Nucleus accumbens (tissue), 56 donors: ENCODE measurements at places on chromosomes 2 and 18.

- no peak for DNase-seq
These were observed 201.7 kb upstream of the HNRNPA3 start for GRCh38 chr2:177010861-177011260.

- no peak for DNase-seq
These were observed 205.5 kb downstream of the FBXO15 start for GRCh38 chr18:73942081-73942625.

DNA sequence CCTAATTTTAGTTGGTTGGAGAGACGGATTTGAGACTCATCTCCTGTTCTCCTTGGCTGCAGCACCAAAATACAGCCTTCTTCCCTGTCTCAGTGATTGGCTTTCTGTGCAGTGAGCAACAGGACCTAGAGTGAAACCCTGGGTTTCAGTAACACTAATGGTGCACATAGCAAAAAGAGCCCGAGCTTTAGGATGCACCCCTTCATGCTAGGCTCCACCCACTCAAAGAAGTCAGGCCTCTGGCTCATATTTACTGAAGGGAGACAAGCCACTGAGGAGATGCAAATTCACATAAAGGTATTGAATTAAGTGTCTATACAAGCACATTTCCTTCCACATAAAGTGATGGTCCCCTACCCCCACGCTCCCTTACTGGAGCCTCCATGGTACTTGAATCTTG, 131.9 kb upstream of the CHAC2 start:
- no peak for DNase-seq

DNA sequence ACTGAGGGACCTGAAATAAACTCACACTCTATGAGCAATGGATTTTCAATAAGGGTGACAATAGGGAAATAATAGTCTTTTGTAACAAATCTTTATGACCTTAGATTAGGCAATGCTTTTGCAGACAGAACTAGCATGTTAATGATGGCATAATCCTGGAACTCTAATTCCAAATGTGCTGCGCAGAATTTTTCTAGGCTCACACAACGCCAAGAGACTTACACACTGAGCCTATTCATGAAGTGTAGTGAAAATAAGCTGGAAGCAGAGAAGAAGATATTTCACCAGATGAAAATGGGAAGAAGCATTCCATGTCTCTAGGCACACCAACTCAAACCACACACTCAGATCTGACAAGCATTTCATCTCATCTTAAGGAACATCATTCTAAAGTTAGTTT, 178.5 kb downstream of the L3MBTL4 start:
- no peak for DNase-seq

GRCh38 chr2:164044622-164045021, 308.8 kb upstream of the FIGN start:
- DNase-seq: no peak

DNA sequence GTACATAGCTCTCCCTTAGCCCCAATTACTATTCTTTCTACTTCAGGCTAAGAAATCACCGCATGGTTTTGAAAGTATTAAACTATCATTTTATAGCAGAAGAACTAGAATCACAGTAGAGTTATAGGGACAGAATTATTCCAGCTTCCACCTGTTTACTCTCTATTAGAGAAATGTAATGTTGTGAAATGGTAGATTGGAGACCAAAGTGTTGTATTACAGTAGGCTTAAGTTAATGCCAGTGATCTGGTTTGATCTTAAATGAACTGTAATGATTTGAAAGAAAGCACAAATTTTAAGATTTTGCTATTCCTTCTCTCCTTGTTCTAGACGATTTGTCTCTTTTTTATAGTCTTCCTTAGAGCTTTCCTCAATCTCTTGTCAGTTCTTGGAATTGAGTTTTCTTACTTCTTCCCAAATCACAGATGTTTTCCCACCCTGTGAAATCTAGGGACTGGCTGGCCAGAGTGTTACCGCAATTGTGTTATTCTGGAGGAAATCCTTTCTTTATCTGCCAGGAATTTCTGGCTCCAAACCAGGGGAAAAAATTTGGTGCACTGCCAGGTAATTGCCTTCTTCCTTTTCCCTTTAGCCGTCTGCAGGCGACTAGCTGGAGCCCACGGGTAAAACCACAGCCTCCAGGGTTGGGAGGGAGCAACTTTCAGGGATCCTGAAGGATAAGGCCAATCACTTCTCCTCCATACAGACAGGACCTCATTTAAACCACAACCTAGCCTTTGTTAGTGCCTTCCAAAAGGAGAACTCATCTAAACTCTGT, 51.7 kb downstream of the NOP58 start:
- no peak for DNase-seq

- DNase-seq: no peak
These were observed 266 bp downstream of the KDM3A start for GRCh38 chr2:86441392-86441881.

DNA sequence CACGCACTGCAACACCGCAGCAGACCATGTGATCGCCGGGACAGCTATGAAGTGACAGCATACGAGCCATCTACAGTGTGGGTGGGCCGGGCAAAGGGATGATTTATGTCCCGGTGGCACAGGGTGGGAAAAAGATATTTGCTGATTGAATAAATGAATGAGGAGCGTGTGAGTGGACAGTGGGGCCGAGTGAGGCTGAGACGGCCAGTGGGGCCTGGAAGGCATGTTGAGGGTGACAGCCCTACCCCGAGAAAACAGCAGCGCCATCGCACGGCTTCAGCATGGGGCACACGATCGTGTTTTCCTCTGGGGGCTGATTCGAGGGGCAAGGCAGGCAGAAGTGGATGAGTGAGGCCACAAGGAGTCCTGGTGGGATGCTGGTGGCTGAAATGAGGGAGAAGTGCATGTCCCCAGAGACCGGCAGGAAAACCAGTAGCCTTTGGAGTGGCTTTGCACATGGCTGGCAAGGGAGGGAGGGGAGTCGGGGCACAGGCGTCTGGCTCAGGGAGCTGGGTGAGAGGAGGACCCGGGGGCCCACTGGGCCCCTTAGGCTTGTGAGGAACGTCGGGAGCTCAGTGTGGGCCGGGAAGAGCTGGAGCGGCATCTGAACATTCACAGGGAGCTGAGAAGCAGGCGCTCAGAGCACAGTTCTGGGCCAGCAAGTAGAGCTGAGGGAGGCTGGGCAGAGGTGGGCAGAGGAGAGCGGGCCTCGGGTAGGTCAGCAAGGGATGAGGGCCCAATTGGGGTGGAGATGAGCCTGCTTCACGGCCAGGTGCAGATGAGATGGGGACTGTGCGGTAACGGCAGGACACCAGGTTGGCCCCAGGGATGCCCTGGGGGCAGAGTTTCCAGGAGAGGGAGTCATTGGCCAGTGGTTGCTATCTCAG, 32.1 kb upstream of the MAL start:
- DNase-seq: no peak

DNA sequence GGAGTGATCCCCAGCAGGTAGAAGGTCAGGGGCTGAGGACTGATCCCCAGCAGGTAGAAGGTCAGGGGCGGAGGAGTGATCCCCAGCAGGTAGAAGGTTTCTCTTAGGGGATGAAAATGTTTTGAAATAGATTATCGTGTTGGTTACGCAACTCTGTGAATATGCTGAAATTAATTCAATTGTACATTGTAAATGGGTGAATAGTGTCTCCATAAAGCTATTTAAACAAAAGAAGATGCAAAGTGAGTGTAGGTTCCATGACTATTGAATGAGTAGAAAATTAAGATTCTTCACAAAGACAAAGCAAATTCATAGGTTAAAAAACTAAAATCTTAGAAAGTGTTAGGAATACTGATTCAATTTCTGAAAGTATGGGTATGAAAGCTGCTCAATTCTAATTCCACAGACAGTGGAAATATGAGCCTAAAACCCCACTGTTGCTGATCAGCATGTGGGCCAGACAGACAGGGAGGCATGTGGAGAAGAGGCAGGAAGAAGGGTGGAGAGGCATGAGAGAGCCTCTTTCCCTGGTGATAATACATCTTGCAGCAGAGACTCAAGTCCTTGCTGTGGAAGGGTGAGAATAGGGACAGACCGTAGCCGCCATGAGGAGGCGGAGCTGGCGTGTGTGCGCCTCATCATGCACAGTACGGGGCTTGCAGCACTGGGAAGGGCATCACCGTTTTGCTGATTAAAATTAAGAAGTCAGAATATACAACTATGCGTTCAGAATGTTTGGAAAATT, 85.9 kb upstream of the NFATC1 start:
- no peak for DNase-seq

DNA sequence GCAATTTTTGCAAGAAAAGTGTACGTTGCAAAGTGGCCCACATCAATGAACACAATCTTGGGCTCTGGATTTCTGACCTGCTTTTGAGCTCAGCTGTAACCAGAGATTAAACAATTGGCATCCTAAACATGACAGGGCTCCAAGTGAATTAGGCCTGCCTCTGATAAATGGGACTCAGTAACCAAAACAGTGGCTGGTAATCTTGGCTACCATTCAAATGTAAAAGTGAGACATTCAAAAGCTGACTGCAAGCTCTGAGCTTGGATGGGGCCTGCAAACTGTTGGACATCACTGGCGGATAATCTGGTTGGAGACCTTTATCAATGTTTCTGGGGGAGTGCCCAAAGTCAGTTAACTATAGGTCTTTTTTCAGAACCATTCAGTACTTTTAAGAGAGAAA, 160.7 kb downstream of the RAB3GAP1 start:
- no peak for DNase-seq

- no peak for DNase-seq
These were observed 405.9 kb downstream of the XIRP2 start for GRCh38 chr2:167293943-167294775.

- DNase-seq: peak; percentile 49
These were observed 46.7 kb upstream of the B3GNT7 start for GRCh38 chr2:231348704-231349373.

DNA sequence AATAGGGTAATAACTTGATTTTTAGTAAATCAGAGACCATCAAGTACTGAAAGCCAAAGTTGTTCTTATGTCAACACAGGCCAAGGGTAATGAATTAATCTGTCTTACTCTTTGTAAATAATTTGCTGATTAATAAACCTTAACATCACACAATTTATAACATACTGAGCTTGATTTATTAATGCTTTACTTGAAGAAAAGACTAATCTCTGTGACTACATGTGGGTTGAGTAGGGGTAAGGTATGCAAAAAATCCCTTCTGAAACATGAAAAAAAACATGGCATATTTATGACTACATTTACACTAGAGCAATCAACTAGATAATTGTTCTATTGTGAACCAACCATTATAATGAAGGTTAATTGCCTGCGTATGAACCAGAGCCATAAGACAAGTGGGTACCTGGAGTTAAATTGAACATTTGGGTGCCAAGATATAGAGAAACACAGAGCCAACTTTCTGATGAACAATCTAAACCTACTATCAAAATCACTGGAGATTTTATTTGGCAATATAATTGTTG, 67.7 kb upstream of the GRB14 start:
- no peak for DNase-seq

- DNase-seq: no peak
These were observed at the start of gene WNT6 for GRCh38 chr2:218859556-218859987. Gene WNT6, plus strand, starts transcription at chr2:218859805. Its CDS starts 233 bp downstream, at chr2:218860038.

- DNase-seq: no peak
These were observed 167.8 kb downstream of the PMAIP1 start for GRCh38 chr18:60067426-60068210.

GRCh38 chr2:235876099-235876679, 292.0 kb downstream of the GBX2 start:
- DNase-seq: no peak

- DNase-seq: no peak
These were observed 46.3 kb downstream of the PSMG2 start for GRCh38 chr18:12749121-12749520.

DNA sequence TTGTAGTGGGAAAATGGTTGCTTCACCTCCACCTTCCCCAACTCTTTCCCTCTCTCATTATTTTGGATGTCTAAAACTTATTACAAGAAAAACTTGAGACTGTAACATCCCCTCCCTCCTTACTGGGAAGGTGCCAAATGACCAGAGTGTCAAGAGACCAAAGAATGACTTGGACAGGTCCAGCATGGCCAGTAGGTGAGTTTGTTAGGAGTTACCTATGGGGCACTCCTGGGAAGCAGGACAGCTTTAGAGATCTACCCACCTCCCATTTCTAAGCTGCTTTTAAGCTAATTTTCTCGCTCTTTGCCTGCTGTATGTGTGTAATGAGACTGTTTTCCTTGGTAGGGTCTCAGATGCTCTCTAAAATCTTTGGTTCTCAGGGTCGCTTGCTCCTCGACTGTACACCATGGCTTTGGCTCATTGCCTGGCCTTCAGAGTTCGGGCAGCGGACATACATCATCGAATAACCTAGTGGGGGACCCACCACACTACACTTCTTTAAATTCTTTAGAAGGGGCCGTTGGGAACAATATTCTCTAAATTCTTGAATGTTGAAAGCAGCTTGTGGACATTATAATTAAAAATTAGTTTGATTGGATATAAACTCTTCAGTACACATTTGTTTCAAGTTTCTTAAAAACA, 45.2 kb downstream of the SLC30A6 start:
- DNase-seq: no peak

DNA sequence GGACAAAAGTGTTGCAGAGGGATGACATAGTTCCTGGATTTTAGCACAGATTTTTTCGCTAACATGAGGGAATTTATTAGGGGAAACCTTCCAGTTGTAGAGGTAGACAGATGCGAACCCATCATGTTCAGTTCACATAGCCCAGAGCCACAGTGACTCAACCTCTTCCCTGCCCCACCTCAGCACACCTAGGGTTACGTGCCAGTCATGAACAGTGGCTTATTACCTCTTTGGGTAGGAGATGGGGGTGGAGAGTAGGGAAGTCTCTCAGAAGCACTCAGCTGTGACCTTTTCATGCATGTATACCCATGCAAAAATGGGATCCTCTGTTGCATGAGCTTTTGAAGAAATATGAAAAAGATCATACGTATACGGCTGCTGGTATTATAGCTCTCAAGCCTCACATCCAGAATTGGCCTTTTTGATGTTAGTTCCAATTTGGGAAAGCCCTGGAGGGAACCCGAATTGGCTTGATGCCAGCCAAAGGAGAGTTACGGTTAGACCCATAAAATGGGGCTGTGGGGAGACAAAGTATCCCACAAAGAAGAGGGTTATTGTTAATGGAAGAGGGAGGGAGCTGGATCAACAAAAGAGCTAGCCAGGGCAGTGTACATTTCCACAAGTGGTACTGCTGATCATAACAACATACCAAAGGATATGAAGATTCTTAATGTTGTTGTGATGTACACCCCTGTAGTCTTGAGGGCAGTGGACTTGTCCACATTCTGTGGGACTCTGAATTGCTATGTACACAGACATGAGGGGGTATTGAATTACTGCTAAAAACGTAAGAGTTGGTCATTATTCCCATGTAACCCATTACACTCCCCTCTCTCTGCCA, 4.9 kb downstream of the TANC1 start:
- DNase-seq: no peak
